Naive B cell (primary cell): ENCODE measurements at places on chromosomes 1 and 21.
A peak's percentile ranks its signal among the peaks of the same experiment; 100 is the strongest.

GRCh38 chr21:36388835-36389234, 3.6 kb downstream of the CHAF1B start:
- no peak overlapping the region for H3K27ac ChIP-seq
- H3K4me1 ChIP-seq: no peaks in the 10 kb centered on the region
- DNase-seq: no peak
- no peaks in the 10 kb centered on the region for H3K36me3 ChIP-seq
- H3K4me3 ChIP-seq: no peak overlapping the region

DNA sequence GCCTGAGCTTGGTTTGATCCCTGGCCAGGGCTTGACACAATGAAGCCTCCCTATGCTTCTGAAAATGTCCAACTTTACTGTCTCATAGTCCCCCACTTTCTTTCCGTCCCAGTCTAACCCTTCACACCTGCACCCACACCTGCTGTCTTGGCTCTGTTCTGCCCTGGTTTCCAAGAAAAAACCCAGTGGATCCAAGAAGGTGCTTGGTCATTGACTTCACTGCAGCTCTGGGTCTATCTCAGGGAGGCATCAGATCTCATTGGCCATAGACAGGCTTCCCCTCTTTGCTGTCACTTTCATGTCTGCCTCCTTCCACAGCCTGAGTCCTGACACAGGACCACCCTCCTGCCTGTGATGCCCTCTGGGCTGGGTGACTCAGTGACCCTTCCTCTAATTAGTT, 37.8 kb upstream of the ETV3 start:
- no peak for DNase-seq
- H3K4me3 ChIP-seq: no peak overlapping the region
- H3K4me1 ChIP-seq: peaks cover under 1% of the 10 kb centered on the region
- no peaks in the 10 kb centered on the region for H3K36me3 ChIP-seq

DNA sequence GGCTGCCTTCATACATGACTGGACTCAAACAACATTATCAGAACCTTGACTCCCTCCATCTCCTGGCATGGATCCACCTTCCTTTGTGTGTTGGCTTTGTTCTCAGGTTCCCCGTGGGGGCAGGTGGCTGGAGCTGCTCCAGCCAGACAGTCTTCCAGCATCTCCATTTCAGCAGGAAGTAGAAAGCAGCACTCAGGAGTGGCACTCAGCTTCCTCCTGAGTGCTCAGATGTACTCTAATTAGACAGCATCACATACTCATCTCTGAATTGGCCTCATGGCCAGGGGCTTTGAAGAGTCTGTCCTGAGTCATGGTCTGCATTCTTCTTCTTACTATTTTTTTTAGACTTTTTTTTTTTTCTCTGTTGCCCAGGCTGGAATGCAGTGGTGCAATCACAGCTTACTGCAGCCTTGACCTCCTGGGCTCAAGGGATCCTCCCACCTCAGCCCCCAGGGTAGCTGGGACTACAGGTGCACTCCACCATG, 27.9 kb downstream of the OVAAL start:
- H3K27ac ChIP-seq: no peak overlapping the region
- no peaks in the 10 kb centered on the region for H3K36me3 ChIP-seq
- no peaks in the 10 kb centered on the region for H3K4me1 ChIP-seq
- no peak overlapping the region for H3K4me3 ChIP-seq
- H3K27me3 ChIP-seq: peaks cover 16% of the 10 kb centered on the region

GRCh38 chr1:84407524-84407923, 9.2 kb downstream of the DNASE2B start:
- H3K36me3 ChIP-seq: no peaks in the 10 kb centered on the region
- H3K27me3 ChIP-seq: no peaks in the 10 kb centered on the region
- DNase-seq: no peak
- no peak overlapping the region for H3K27ac ChIP-seq

DNA sequence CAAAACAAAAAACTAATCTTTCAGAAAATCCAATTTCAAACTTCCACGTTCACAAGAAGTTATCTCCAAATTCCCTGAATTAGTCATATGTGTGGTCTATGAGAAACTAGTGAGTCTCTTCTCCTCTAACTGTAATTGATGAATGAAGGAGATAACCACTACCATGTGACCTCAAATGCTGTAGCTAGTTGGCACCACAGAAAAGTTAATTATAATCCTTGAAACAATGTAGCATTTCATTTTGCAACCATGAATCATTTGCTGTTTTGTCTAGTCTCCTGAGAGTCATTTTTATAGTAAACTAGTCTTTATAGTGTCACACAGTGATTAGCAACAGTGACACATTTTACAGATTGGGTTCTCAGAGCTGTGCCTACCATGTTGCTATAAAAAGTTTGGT, 287.5 kb downstream of the LRRIQ3 start:
- H3K27me3 ChIP-seq: no peaks in the 10 kb centered on the region
- peaks cover 11% of the 10 kb centered on the region for H3K36me3 ChIP-seq
- H3K27ac ChIP-seq: no peak overlapping the region
- no peak for DNase-seq

GRCh38 chr1:187264995-187265602, 436.4 kb downstream of the PLA2G4A start:
- no peaks in the 10 kb centered on the region for H3K27me3 ChIP-seq
- no peak overlapping the region for H3K4me3 ChIP-seq
- H3K36me3 ChIP-seq: no peaks in the 10 kb centered on the region
- no peak overlapping the region for H3K27ac ChIP-seq

- DNase-seq: no peak
- no peaks in the 10 kb centered on the region for H3K36me3 ChIP-seq
- peak overlapping the region; percentile 29 for H3K27ac ChIP-seq
- H3K27me3 ChIP-seq: no peaks in the 10 kb centered on the region
Measured at GRCh38 chr1:245046315-245046714, 108.5 kb upstream of the KIF26B start.

DNA sequence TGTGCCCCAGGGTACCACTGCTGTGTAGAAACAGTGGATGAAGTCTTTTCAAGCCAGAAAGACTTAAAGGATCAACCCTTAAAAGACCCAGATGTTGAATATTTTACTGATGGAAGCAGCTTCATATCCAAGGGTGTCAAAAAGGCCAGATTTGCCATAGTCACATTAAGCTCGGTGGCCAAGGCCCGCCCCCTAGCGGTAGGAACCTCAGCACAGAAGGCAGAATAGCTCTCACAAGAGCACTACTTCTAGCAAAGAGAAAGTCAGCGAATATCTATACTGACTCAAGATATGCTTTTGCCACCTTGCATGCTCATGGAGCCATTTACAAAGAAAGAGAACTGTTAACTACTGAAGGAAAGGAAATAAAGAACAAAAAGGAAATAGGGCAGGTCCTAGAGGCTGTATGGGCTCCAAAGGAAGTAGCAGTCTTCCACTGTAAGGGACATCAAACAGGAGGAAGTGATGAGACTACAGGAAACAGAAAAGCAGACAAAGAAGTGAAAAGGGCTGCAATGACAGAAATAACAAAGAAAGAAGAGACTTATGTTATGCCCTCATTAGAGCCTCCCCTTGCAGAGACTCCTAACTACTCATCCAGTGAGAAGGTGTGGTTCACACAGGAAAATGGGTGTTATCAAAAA, 90.5 kb downstream of the LIPI start:
- H3K27ac ChIP-seq: peak overlapping the region; percentile 87
- peaks cover 6% of the 10 kb centered on the region for H3K36me3 ChIP-seq
- DNase-seq: no peak
- H3K27me3 ChIP-seq: no peaks in the 10 kb centered on the region
- peak overlapping the region; percentile 1 for H3K4me3 ChIP-seq

DNA sequence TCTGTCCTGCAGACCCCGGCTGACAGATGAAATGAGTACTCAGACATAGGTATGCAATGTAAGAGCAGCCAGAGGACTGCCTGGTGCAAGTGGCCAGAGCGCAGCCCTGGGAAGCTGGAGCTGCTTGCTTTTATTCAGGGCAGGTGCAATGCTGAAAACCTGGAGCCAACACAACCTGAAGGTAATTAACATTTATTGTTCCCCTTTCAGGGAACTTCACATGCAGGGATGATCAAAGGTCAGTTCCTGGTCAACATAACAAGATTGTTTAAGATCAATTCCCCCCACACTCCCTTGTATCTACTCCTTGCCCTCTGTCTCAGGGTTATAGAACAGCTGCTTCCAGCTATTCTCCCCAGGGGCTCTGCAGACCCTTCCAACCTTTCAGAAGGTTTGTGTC, 48.7 kb upstream of the PRELP start:
- no peaks in the 10 kb centered on the region for H3K36me3 ChIP-seq
- H3K27me3 ChIP-seq: peaks cover 45% of the 10 kb centered on the region
- peaks cover 12% of the 10 kb centered on the region for H3K4me1 ChIP-seq

DNA sequence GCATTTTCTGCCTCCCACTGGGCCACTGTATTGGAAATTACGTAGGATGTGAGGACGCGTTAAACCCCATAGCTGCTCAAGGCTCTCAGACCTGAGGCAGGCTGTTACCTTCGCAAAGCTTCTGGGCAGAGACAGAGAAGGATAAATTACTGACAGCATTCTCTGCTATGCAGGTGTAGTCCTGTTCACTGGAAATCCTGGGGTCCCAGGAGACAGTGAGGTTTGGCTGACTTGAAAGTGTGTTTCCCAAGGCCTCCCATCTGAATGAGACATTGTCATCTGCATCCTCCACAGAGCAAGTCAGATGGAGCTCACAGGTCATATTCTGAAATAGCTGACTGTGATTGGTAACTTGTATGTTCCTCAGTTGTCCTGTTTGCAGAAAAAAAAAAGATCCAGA, 32.0 kb downstream of the SLAMF6 start:
- peaks cover 16% of the 10 kb centered on the region for H3K4me1 ChIP-seq
- no peaks in the 10 kb centered on the region for H3K27me3 ChIP-seq
- H3K36me3 ChIP-seq: peaks cover 31% of the 10 kb centered on the region
- DNase-seq: no peak
- H3K4me3 ChIP-seq: no peak overlapping the region

- H3K4me3 ChIP-seq: no peak overlapping the region
- peaks cover 55% of the 10 kb centered on the region for H3K27me3 ChIP-seq
- no peaks in the 10 kb centered on the region for H3K36me3 ChIP-seq
Measured at GRCh38 chr1:175136246-175136645, 56.3 kb downstream of the KIAA0040 start.

DNA sequence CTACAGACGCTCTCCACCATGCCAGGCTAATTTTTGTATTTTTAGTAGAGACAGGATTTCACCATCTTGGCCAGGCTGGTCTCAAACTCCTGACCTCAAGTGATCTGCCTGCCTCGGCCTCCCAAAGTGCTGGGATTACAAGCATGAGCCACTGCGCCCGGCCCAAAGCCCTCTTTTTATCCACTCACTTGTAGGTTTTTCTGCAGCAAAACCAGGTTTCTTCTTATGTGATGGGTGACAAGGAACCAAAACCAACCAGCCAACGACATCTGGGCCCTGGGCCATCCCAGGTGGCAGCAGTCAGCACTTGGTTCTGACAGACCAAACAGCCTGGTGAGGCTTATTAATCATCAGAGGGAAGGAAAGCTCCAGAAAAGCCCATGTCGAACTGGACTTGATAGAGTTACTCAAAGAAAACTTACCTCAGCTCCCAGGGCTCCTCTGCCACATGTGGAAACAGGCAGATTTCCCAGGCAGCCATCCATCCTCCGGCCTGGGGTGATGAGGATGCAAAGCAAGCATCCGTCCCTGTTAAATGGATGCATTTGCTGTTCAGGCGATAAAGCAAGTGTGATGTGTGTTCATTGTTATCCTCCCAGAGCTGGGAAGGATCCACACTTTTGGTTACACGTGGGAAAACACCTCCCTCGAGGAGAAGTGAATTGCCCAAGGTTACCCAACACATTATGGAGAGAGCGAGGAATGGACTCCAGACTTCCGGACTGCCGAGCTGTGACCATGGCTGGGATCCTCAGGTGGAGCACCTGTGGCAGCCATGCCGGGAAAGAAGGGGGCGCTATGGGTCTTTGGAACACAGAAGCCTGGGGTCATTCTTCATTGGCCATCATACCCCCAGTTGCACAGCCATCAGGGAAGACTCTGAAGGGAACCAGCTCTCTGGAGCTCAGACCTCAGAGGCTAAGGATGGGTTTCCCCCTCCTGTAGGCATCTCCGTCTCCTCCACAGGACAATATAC, 118.8 kb downstream of the HUNK start:
- no peaks in the 10 kb centered on the region for H3K4me1 ChIP-seq
- H3K27ac ChIP-seq: no peak overlapping the region
- DNase-seq: no peak
- no peaks in the 10 kb centered on the region for H3K36me3 ChIP-seq

DNA sequence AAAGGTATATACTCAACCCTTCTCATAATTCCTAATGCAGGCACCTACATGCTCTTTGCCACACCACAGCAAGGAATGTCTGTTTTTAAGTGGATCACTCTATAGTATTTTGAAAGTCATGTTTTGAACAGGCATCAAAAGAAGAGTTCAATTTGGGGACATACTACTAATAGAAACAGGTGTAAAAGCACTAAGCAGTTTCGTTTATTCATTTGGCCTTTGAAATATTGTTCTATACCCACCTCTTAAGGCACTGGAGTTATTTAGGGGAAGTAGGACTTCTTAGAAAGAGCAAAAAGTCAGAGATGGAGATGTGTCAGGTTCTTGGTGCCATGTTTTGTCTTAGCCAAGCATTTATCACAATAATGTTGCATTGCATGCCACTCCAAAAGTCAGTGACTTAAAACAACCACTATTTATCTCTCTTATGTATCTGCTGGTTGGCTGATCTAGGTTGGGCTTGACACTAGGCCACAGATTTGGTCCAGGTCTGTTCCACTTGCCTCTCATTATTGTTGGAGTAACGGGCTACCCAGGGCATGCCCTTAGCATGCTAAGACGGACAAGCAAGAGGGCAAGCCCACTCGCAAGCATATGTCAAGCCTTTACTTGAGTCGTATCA, 107.5 kb downstream of the RGL1 start:
- peak overlapping the region; percentile 33 for H3K4me3 ChIP-seq
- DNase-seq: no peak
- H3K27me3 ChIP-seq: no peaks in the 10 kb centered on the region
- no peaks in the 10 kb centered on the region for H3K36me3 ChIP-seq
- no peak overlapping the region for H3K27ac ChIP-seq

DNA sequence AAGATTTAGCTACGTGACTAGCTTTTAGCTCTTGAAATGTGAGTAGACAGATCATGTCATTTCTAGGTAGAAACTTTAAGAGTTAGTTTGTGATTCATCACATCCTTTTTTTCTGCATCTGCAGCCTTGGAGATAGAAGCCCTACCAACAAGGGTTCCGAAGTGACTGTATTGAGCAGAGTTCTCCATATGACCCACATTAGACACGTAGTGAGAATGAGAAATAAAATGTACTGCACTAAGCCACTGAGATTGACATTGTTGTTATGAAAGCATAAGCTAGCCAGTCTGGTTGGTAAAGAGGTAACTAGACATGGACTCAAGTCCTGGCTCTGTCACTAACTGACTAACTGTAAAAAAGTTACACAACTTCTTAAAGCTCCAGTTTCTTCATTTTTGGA, 296.1 kb downstream of the PDE4B start:
- no peaks in the 10 kb centered on the region for H3K4me1 ChIP-seq
- H3K36me3 ChIP-seq: no peaks in the 10 kb centered on the region
- H3K4me3 ChIP-seq: no peak overlapping the region
